ENCODE measurements at places on chromosomes 5 and 9.

DNA sequence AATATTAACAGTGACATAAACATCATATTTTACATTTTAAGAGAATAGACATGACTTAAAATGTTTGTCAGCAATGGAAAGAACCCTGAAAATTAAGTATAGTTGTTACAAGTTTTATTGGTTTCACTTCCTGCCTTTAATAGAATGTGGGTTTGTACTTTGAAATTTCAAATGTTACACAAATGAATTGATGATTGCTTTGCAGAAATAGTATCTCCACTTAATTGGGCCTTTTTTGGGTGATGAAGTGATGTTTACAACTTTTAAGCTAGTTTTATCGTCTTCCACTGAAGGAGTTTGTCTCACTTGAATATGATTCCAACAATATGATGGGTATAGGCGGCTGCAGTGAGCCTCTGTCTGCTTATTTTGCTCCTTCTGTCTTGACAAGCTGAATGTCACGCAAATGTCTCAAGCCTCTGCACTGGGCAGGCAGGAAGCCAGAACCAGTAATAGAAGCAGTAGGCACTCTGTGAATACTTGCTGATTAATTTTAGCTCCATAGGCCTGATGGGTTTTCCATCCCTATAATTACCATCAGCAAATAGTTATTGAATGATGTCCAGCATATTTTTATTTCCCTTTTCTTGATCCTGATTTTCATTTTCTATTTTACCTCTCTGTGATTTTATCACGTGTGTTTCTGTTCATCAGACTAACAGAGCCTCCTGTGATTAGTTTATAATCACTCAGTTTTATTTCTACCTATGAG, 10.6 kb upstream of the NR3C1 start:
- DNase-seq, result no peak
- H3K36me3 ChIP-seq, result peaks cover 6% of the 10 kb centered on the region
- H3K4me1 ChIP-seq, result no peaks in the 10 kb centered on the region

DNA sequence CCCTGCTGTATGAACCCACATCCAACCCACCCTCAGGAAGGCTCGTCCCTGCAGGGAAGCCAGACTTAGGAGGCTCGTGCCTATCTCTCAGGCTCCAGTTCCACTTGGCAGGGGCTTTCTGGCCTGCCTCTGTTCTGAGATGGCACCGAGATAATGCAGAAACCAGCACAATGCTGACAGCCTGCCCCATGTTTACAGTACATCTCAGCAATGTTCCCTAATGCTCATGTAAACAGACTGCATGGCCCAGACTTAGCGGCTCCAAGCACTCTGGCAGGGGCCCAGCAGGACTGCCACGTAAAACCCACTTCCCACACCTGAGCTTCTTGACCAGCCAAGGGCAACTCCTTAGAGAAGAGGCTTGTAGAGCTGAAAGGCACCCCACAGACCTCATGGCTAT, 499.5 kb upstream of the BRINP1 start:
- no peak for DNase-seq
- H3K4me1 ChIP-seq, result no peaks in the 10 kb centered on the region
- no peak overlapping the region for H3K27ac ChIP-seq
- no peak overlapping the region for H3K4me3 ChIP-seq
- H3K36me3 ChIP-seq, result no peaks in the 10 kb centered on the region

DNA sequence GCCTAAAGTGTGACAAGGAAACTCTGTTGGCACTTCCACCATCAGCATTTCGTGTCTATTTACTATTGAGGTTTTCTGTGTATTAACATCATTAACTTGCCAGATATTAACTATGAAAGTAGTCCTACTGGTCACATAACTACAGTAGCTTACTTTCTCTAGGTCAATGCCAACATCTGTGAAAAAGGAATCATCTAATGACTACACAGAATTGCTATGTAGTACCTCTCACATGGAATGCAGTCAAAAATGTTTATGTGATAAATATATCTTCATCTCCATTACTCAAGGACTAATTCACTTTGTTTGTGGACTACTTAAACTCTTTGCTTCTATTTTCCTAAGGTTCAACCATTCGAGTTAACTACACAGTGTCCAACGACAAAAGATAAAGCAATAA, 2.1 kb downstream of the SCAI start:
- H3K4me1 ChIP-seq, result peaks cover 28% of the 10 kb centered on the region
- no peak overlapping the region for H3K27ac ChIP-seq
- H3K27me3 ChIP-seq, result no peaks in the 10 kb centered on the region
- no peak overlapping the region for H3K4me3 ChIP-seq
- no peak for DNase-seq
- H3K36me3 ChIP-seq, result peaks cover 20% of the 10 kb centered on the region

- H3K27me3 ChIP-seq, result no peaks in the 10 kb centered on the region
- no peak for DNase-seq
- H3K4me1 ChIP-seq, result no peaks in the 10 kb centered on the region
- no peaks in the 10 kb centered on the region for H3K36me3 ChIP-seq
- no peak overlapping the region for H3K4me3 ChIP-seq
These were observed 140.8 kb upstream of the ADAMTSL1 start for GRCh38 chr9:18333157-18333556.

GRCh38 chr5:101626572-101626971, 669.5 kb downstream of the SLCO4C1 start:
- no peaks in the 10 kb centered on the region for H3K36me3 ChIP-seq
- no peak overlapping the region for H3K27ac ChIP-seq
- no peaks in the 10 kb centered on the region for H3K27me3 ChIP-seq
- no peak for DNase-seq
- no peak overlapping the region for H3K4me3 ChIP-seq

DNA sequence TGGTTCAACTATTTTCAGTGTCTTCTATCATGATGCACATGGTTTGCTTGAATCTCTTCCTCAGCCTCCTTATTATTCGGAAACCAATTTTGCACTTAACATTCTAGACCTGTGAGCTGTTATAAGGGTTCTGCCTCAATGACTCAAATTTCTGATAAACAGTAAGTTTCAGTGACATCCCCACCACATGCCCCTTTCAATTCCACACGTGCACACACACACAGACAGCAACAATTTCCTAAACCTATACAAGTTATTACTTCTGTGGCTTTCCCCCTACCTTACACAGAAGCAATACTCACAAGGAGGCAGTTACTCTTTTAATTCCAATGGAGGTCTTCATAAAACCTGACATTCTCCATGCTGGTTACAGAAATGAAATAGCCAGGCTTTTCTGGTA, 102.4 kb downstream of the ELAVL2 start:
- DNase-seq, result no peak
- no peak overlapping the region for H3K27ac ChIP-seq
- no peaks in the 10 kb centered on the region for H3K27me3 ChIP-seq
- no peaks in the 10 kb centered on the region for H3K4me1 ChIP-seq
- no peak overlapping the region for H3K4me3 ChIP-seq
- no peaks in the 10 kb centered on the region for H3K36me3 ChIP-seq

- H3K27me3 ChIP-seq, result no peaks in the 10 kb centered on the region
- H3K36me3 ChIP-seq, result no peaks in the 10 kb centered on the region
These were observed 141.9 kb upstream of the SLC12A2 start for GRCh38 chr5:127941646-127942045.

DNA sequence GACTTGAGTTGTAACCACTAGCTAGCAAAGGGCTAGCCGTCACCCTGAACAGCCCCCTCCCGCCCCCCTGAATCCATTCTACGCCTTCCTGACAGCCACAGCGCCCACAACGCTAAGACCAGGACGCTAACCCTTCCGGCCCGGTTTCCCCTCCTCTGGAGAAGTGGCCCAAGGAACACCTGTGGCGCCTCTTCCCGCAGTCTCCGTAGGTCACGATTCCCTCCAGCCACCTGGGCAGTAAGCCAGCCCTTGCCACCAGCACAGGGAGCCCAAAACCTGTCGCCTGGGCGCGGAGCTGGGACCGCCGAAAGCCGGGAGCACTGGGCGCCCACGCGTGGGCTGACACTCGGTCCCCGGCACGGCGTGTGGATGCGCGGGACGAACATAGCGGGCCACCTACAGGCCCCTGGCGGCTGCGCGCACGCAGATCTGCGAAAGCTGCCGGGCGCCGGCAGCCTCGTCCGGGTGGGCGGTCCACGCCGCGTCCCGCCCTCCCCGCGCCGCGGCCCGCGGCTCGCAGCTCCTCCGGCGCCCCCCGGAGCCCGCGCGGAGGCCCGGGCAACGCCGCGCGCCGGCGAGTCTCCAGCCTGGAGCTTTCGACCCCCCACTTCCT, 596 bp downstream of the IRF1 start:
- H3K36me3 ChIP-seq, result no peaks in the 10 kb centered on the region
- peak overlapping the region; percentile 96 for H3K27ac ChIP-seq
- H3K4me1 ChIP-seq, result peaks cover 76% of the 10 kb centered on the region
- peak overlapping the region; percentile 95 for H3K4me3 ChIP-seq

DNA sequence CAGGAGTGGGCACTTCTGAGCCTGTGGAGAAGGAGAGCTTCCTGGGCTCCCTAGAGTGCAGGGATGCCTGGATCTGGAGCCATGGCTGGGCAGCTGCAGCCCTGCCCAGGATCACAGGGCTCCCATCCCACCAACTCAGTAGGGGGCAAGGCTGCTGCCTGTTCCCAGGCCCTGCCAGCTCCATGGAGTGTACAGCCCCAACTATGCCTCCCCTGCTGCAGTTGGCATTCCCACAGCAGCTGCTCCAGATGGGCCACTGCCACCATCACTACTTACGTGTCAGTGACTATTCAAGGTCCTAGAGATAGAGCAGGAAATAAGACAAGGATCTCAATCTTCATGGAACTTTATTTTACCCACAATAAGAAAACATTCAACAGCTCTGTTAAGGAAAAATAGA, 107.1 kb upstream of the TNPO1 start:
- no peak for DNase-seq
- H3K36me3 ChIP-seq, result no peaks in the 10 kb centered on the region
- H3K4me1 ChIP-seq, result no peaks in the 10 kb centered on the region
- H3K4me3 ChIP-seq, result no peak overlapping the region
- H3K27me3 ChIP-seq, result peaks cover 9% of the 10 kb centered on the region

DNA sequence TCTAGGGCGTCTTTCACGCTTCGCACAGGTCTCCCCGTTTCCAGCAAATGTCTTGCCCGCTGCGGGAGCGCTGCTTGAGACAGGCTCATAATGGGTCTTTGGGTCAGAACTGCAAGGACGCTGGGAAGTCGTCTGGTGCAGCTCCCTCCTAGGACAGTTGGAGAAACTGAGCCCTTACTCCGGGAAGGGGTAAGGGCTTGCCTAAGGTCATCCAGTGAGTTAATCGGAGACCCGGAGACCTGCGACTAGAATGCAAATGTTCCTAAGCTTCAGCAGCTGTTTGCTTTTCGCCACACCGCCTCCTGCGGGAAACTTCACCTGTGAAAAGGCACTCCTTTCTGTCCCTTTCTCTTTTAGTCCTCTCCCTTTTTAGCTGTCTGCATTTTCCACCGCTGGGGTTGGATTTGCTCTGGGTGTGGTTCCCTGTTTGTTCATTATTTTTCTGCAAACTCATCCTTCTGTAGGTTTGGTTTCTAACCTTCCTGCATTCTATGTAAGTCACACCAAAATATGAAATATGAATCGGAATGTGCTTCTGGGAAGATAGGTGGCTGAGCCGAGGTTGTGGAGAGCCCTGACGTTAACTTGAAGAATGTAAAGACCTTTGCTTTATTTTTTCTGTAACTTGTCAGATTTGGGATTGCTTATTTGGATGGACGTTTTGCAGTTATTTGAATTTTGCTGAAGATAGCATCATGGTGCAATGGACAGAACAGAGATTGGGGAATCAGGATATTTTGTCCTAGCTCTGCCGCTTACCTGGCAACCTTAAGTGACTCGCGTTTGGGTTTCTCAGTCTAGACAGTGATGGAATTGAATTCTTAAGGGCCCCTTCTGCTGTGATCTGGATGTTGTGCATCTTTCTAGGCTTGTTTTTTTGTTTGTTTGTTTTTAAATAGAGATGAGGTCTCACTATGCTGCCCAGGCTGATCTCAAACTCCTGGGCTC, 909 bp downstream of the SLC36A1 start:
- no peak for DNase-seq
- peaks cover 29% of the 10 kb centered on the region for H3K4me1 ChIP-seq
- peaks cover 16% of the 10 kb centered on the region for H3K27me3 ChIP-seq
- H3K36me3 ChIP-seq, result peaks cover 10% of the 10 kb centered on the region

DNA sequence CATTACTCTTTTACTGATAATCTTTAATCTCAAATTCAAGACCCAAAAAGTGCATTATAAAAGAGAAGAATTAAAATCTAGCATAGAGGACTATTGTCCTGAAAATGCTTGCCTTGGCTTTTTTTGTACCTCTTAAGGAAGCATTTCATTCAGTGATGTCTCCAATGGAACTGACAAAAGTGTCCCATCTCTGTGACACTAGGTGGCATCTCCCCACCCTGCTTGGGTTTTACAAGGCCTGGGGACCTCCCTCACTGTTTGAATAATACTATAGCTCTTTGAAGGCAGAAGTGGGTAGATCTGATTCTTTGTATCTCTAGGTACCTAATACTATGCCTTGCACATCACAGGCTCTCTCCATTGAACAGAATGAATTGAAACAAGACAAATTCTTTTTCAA, 180.6 kb downstream of the EPB41L4A start:
- no peak overlapping the region for H3K4me3 ChIP-seq
- no peak overlapping the region for H3K27ac ChIP-seq
- DNase-seq, result no peak
- no peaks in the 10 kb centered on the region for H3K4me1 ChIP-seq
- peaks cover 1% of the 10 kb centered on the region for H3K27me3 ChIP-seq

- no peak for DNase-seq
- H3K27me3 ChIP-seq, result no peaks in the 10 kb centered on the region
- no peak overlapping the region for H3K4me3 ChIP-seq
- H3K4me1 ChIP-seq, result peaks cover 4% of the 10 kb centered on the region
- H3K36me3 ChIP-seq, result peaks cover 58% of the 10 kb centered on the region
These were observed 41.7 kb downstream of the KCNV2 start for GRCh38 chr9:2758898-2759510.

DNA sequence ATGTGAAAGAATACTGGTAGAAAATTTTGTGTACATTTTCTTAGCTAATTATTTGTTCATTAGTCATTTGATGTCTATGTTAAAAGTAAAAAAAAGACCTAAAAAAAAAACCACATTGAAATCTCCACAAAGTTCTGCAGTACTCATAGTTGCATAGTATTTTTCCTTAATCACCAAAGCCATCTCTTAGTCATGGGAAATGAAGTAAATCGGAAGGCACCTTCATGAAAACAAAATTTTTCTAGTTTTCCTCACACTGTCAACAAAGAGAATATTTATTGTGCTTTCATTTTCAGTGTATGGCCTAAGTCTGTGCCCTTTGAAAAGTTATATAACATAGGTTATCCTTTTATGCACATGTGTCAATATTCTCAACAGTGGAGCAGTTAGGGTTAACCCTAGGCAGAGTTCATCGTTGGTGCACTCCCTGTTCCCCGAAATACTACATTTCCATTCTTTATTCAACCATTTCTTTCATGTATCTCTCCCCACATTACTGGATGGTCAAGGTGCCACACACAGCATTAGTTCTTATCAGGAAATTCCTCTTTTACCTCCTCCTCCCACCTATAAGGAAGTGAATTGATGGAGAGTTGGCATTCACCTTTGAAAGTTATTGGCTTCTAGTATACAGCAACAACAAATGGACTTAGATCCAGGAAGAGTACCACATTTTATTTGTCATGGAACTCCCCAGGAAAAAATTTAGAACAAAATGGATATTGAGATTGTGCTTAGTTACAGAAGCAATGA, 93.1 kb downstream of the NUDT12 start:
- no peaks in the 10 kb centered on the region for H3K4me1 ChIP-seq
- no peak for DNase-seq
- no peak overlapping the region for H3K4me3 ChIP-seq
- no peaks in the 10 kb centered on the region for H3K36me3 ChIP-seq
